Neural crest cell (in vitro differentiated cells): ENCODE measurements at places on chromosomes 3 and 15. TPM values are rescaled to one million over a fixed set of nuclear protein-coding genes. Genes with fewer than 3 reads are reported as not detected.

The GPR87 gene
- total RNA-seq = not detected in 2 replicates

DNA sequence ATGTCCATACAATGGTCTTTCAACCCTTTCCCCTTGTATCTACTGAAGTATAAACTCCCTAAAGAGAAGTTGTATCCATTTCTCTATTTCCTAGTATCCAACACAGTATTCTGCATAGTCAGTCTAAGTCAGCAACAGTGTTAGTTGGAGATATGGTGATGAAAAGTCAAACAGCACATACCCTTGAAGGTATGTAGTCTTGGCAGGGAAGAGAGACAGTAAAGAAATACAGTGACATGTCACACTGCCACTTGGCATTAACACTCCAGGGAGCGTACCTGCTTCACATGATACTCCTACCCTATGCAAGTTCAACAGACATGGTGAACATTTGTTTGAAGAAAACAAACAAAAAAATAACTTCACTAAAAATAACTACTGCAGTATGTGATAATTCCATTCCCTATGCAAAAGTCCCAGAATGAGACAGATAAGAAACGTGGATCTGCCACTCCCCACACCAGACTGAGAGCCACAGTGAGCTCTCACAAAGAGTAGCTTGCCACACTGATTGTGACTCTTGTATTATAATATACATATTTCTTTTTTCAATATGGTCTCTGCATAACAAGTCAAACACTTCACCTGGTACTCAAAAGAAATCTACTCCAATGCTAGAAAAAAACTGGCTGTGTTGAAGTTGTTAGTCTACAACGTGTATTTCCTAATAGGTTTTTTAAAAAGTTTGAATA is 5.9 kb downstream of the PDCD10 start:
- no peaks in the 10 kb centered on the region for H3K36me3 ChIP-seq
- H3K27me3 ChIP-seq = no peaks in the 10 kb centered on the region
- no peak overlapping the region for H3K27ac ChIP-seq
- peaks cover 20% of the 10 kb centered on the region for H3K4me1 ChIP-seq
- DNase-seq = no peak

- no peaks in the 10 kb centered on the region for H3K36me3 ChIP-seq
- no peaks in the 10 kb centered on the region for H3K4me1 ChIP-seq
- H3K27me3 ChIP-seq = no peaks in the 10 kb centered on the region
- no peak for DNase-seq
- no peak overlapping the region for H3K4me3 ChIP-seq
These were observed 62.8 kb downstream of the ZPLD1 start for GRCh38 chr3:102497571-102497970.

The ACKR2 gene
- 0.20 and 0.56 TPM in 2 replicates for total RNA-seq

DNA sequence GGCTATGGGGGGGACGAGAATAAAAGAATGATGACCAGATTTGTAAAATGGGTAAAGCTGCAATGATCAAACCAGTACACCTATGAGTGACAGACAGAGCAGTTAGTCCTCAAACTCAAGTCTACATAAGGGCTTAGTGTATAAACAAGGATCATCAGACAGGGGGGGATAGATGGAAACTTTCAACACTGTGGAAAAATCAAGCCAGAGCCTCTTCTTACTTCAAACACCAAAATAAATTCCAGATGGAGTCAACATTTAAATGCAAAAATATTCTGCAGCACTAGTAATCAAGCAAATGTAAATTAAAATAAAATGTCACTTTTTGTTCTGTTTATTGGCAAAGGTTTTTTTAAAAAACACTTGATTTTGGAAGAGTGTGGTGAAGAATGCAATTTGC is 205.9 kb upstream of the RGMA start:
- no peak overlapping the region for H3K4me3 ChIP-seq
- no peak overlapping the region for H3K27ac ChIP-seq
- H3K36me3 ChIP-seq = no peaks in the 10 kb centered on the region
- peaks cover 48% of the 10 kb centered on the region for H3K4me1 ChIP-seq
- no peak for DNase-seq

GRCh38 chr15:25481208-25481859 is 42.5 kb upstream of the UBE3A start:
- DNase-seq = no peak
- peaks cover 23% of the 10 kb centered on the region for H3K4me1 ChIP-seq
- H3K4me3 ChIP-seq = no peak overlapping the region

DNA sequence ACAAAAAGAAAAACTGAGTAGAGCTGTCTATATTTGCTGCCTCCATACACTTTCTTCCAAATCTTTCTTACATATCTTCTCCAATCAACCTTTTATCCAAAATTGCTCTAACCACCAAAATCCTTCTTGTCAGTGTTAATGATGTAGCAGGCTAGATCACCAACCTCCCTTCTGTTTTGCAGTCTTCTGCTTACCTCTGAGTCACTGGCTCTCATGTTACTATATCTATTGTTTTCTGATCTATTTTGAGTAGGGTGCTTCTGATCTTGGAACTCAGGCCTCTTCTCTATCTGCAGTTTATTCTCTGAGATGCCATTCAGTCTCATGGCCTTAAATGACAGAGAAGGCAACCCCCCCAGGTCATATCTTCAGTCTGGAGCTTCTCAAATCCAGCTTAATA is 26.3 kb upstream of the AADAC start:
- no peaks in the 10 kb centered on the region for H3K36me3 ChIP-seq
- no peak overlapping the region for H3K27ac ChIP-seq
- H3K27me3 ChIP-seq = no peaks in the 10 kb centered on the region
- no peak for DNase-seq

The NR2E3 gene
- total RNA-seq = not detected in 2 replicates

DNA sequence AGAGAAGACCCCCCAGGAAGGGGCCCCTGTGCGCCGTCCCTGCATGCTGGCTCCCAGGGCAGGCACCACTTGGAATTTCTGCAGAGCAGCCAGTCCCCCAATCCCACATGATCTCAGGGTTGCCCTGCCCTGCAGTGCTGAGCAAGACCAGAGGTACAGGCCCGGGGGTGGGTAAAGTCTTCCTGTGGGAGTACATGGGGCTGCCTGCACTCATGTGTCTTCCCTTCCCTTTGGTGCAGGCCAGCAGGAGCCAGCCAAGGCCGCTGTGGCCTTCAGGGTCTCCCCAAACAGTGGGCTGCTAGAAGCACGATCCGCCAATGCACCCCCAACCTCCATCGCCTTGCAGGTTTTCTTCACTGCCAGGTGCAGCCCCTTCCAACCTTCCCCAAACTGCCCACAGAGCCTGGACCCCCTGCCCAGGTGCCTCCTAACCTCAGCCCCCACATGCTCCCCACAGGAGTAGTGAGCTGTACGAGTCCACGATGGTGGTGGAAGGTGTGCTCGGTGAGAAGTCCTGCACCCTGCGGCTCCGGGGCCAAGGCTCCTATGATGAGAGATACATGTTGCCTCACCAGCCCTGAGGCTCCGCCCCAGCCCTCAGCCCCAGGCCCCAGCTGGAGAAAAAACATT is 15.0 kb downstream of the ACAA1 start:
- no peak overlapping the region for H3K27ac ChIP-seq
- no peak for DNase-seq
- H3K27me3 ChIP-seq = no peaks in the 10 kb centered on the region
- no peak overlapping the region for H3K4me3 ChIP-seq

DNA sequence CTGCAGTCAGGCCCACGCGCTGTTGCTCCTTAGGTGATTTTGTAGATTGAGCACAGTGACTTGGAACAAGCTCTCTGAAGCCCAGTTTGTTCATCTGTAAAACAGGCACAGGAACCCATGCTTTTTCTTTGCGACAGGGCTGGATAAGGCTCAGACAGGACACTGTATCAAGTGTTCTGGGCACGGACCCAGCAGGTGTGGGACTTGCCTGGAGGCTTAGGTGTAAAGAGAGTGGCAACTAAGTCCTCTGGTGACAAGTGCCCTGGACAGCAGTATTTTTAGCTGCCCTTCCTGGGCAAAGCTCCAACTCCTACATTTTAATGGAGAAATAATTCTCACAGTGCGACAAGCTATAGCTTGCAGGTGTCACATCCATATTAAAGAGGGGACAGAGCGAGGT is 32.2 kb downstream of the CD276 start:
- no peaks in the 10 kb centered on the region for H3K27me3 ChIP-seq
- no peak for DNase-seq
- H3K36me3 ChIP-seq = peaks cover 6% of the 10 kb centered on the region
- H3K27ac ChIP-seq = no peak overlapping the region
- H3K4me1 ChIP-seq = peaks cover 4% of the 10 kb centered on the region
